Caki2 (cell line): ENCODE measurements at places on chromosomes 12 and 14. TPM values are rescaled to one million over a fixed set of nuclear protein-coding genes. Genes with fewer than 3 reads are reported as not detected.
A peak's percentile ranks its signal among the peaks of the same experiment; 100 is the strongest.

GRCh38 chr14:88037325-88037724 is 32.4 kb downstream of the GPR65 start:
- no peak for DNase-seq

The HNF1A gene
- total RNA-seq: 7.0 and 8.7 TPM in 2 replicates

DNA sequence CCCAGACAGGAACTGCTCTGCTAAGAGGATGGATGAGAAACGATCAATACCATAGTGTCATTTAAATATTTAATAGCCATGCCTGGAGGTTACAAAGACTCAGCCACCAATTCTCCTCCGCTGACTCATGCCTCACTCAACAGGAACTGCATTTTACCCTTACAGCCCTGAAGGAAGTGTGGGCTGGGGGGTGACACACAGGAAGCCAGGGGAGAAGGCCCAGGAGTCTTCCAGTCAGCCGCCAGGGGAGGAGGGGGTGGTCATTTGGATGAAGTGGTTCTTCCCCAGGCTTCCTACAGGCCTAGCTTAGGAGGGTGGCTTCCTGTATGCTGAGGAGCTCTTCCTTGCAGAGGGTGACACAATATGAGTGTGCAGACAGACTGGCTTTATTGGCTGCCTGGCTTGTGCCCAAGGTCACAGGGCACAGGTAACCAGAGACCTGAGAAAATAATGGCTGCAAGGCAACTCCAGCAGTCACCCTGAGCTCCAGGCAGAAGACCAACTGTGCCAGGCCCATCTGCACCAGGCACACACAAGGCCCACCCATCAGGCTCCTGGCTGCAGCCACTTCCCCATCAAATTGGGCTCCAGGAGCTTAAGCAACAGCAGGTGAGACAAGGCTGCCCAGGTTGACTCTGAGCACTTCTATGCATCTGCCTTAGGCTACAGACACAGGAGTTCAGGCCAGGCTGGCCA is 30.6 kb upstream of the RPLP0 start:
- peak; percentile 95 for DNase-seq

GRCh38 chr12:132228476-132229192 is 84.4 kb downstream of the NOC4L start:
- DNase-seq: no peak

GRCh38 chr14:27371209-27371608 is 773.4 kb upstream of the NOVA1 start:
- no peak for DNase-seq

DNA sequence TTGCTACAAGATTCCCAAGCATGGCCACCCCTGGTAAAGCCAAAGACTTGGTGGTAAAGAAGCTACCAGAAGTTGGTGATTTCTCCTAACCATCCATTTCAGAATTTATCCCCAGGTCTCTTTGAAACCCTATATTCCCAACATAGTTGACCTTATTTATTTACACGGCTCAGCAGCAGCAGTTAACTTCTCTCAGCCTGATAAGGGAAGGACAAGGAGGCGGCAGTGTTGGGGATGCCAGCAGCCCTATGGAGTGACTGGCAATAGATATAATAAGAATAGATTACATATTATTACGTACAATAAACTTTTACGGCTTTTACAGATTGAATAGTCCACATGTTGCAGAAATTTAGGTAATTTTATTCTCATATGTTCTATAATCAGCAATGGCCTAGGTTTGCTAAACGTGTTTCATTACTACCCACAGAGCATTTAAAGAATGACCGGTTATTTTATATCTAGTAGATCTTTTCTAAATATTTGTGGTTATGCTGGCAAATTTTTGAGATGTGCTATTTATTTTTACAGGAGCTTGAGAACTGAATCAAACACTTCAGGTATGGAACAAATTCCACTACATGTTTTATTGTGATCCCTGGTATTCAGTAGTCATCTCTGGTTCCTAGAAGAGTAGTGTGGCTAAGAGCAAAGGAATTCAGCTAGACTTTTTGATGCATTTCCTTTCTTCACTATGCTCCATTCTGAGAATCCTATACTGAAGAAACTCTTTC is 19.8 kb upstream of the PALS1 start:
- peak; percentile 51 for DNase-seq

The NOVA1 gene
- total RNA-seq: 2.3 TPM in 1 of 2 replicates, not detected in the other

The OVCH1 gene
- not detected in 2 replicates for total RNA-seq
